Muscle of leg (tissue), 16 donors: ENCODE measurements at places on chromosomes 12 and 14. TPM values are rescaled to one million over a fixed set of nuclear protein-coding genes. Genes with fewer than 3 reads are reported as not detected.

Gene KITLG
- total RNA-seq: 17.9 TPM

Gene ZFHX2
- 0.35 TPM for total RNA-seq

Gene SERPINA9
- not detected for total RNA-seq

Gene ESR2
- total RNA-seq: 0.13 TPM

GRCh38 chr12:115413626-115414025 is 729.7 kb upstream of the TBX3 start:
- no peak for DNase-seq

Gene PMCH
- not detected for total RNA-seq

GRCh38 chr12:61871485-61871810 is 388.8 kb upstream of the USP15 start:
- peak; percentile 4 for DNase-seq

GRCh38 chr12:70842942-70843341 is 77.6 kb downstream of the PTPRR start:
- DNase-seq: no peak

GRCh38 chr12:49824895-49825294 is 3.3 kb downstream of the NCKAP5L start:
- peak; percentile 72 for DNase-seq

DNA sequence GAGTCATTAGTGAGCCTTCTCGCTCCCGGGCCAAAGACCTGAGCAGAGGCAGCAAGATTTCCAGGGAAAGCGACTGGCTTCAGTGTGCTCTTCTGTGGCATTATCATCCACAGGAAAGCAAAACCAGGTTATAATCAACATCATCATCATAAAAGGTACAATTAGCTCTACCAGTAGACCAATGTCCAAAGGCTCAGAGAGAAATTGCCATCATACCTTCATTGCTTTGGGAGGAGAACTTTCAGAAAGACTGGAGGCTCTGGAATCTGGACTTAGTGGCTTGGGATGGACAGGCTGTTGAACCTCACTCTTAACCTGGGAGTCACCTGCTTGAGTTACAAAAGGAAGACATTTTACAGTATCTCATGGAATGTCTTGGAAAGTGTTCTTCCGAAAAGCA is 25.1 kb upstream of the CERS5 start:
- no peak for DNase-seq

GRCh38 chr12:92987362-92987761 is 58.3 kb upstream of the EEA1 start:
- DNase-seq: peak; percentile 92

DNA sequence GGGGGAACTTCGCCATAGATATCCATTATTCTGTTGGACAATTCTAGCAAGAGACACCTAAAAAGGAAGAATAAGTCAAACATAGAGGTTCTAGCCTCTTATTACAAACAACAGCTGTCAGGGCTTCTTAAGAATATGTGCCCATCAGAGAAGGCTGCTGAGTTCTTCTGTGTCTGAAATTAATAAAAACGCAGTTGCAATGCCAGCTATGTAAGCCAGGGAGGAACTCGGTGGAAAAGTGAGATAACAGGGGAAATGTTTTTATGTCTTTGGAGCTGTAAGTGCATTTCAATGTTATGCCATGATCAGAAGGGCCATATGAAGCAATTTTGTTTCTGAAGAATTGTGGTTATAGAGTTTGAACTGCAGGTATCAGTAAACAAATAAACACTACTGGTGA is 95.0 kb downstream of the SYT1 start:
- peak; percentile 6 for DNase-seq

DNA sequence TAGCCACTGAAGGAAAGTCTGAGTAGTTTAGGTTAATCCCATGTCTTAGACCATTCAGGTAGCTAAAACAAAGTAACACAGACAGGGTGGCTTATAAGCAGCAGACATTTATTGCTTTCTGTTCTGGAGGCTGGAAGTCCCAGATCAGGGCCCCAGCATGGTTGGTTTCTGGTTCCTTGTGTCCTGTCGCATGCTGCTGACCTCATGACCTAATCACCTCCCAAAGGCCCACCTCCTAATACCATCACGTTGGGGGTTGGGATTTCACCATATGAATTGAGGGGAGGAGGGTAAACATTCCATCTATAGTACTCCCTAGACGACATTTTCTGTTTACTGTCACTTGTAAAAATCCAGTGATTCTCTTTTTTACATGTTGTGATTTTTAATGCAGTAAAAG is 148.6 kb downstream of the FBXL14 start:
- DNase-seq: no peak

- peak; percentile 60 for DNase-seq
These were observed 30.4 kb upstream of the FBLN5 start for GRCh38 chr14:91977884-91978283.

- DNase-seq: no peak
These were observed 72.7 kb upstream of the MANSC4 start for GRCh38 chr12:27852742-27853141.

Gene GPR162
- 11.3 TPM for total RNA-seq

GRCh38 chr12:102800565-102800964 is 116.5 kb downstream of the PAH start:
- no peak for DNase-seq

GRCh38 chr14:101361044-101361443 is 200.3 kb upstream of the DIO3 start:
- DNase-seq: no peak

- peak; percentile 71 for DNase-seq
These were observed 93.7 kb upstream of the PTPRR start for GRCh38 chr12:71014180-71014785.

Gene ARL6IP4
- 188 TPM for total RNA-seq

- no peak for DNase-seq
These were observed 7.5 kb downstream of the ITPR2 start for GRCh38 chr12:26825459-26826016.

- DNase-seq: no peak
These were observed 184.8 kb downstream of the PIK3C2G start for GRCh38 chr12:18446061-18446644.

- no peak for DNase-seq
These were observed 8.7 kb downstream of the SAV1 start for GRCh38 chr14:50659327-50659974.

Gene TAMALIN
- total RNA-seq: 17.1 TPM

Gene DACT1
- total RNA-seq: 26.6 TPM

DNA sequence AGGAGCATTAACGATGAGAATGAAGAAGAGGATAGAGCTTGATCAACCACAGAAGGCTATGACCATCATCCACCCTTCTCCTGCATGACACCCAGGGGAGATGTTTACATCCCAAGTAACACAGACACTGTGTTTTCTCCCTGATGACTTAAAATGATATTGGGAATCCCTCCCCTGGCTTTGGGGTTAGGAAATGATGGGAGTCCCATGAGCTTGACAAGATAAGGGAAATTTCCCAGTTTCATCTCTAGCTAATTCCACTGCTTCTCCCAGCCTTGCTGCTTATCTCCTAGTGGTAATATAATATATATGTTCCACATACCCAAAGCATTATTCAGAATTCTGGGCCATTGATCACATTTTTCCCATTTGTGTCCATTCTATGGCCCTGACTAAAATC is 4.0 kb upstream of the OR6S1 start:
- DNase-seq: no peak

Gene EPYC
- 0.04 TPM for total RNA-seq

- DNase-seq: no peak
These were observed 1401.9 kb upstream of the FLRT2 start for GRCh38 chr14:84128050-84128449.

Gene RNASE9
- not detected for total RNA-seq

Gene B4GALNT3
- total RNA-seq: 6.0 TPM

Gene TAS2R46
- total RNA-seq: 1.6 TPM

DNA sequence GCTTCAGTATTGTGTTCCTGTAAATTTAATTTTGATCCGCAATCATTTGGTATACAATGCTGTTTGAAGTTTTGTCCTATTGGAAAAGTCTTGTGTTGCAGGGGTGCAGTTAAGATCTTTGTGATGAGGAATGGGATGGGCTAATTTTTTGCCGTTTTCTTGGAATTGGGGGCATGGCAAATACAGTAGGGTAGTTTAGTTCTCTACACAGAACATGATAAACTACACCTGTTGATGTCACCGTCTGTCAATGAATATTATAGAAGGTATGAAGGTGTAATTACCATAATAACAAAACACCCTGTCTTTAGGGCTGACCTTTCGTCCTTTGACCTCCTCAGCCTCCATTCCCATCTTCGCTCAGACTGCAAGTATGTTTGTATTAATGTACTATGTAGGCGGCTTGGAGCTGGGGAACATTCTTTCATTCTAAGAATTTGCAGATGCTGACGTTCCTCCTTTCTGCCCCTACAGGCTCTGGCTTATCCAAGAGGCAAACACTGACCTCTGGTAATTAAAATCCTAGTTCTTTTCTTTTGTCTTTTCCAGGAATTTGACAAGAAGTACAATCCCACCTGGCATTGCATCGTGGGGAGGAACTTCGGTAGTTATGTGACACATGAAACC is 1.7 kb downstream of the DYNLL1 start:
- DNase-seq: no peak

Gene CLSTN3
- 7.2 TPM for total RNA-seq

Gene FAM222A
- 4.7 TPM for total RNA-seq

- no peak for DNase-seq
These were observed 107.5 kb downstream of the TBC1D30 start for GRCh38 chr12:64931981-64932380.

Gene FOXG1
- under 0.01 TPM for total RNA-seq

GRCh38 chr12:65666876-65667275 is 157.4 kb upstream of the HMGA2 start:
- DNase-seq: no peak

DNA sequence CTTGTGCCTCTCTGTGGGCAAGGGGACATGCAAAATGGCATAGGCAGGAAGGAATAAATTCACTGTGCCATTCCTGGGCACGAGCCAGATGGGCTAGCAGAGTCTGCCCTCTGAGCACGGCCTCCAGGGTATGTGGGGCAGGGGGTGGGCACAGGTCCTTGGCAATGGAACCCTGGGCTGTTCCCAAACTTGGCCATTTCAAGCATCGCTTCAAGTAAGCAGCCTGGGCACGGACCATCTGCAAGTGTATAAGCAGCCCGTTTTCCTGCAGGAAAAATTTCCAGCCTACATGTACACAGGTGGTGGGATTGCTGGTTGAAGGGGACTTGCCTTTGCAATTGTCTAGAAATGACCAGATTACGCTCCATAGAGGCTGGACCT is 40.3 kb downstream of the CCDC85C start:
- DNase-seq: no peak

- no peak for DNase-seq
These were observed 73.8 kb downstream of the ACADS start for GRCh38 chr12:120799243-120800045.
